Right renal cortex interstitium (tissue), 3 donors: ENCODE measurements at places on chromosomes 11 and 22. TPM values are rescaled to one million over a fixed set of nuclear protein-coding genes. Genes with fewer than 3 reads are reported as not detected.

RSF1 gene
- polyA plus RNA-seq = 82.8 TPM

FGF19 gene
- polyA plus RNA-seq = 0.19 TPM

GRCh38 chr22:38953577-38954413 is 3.6 kb upstream of the APOBEC3A start:
- DNase-seq = no peak

DNA sequence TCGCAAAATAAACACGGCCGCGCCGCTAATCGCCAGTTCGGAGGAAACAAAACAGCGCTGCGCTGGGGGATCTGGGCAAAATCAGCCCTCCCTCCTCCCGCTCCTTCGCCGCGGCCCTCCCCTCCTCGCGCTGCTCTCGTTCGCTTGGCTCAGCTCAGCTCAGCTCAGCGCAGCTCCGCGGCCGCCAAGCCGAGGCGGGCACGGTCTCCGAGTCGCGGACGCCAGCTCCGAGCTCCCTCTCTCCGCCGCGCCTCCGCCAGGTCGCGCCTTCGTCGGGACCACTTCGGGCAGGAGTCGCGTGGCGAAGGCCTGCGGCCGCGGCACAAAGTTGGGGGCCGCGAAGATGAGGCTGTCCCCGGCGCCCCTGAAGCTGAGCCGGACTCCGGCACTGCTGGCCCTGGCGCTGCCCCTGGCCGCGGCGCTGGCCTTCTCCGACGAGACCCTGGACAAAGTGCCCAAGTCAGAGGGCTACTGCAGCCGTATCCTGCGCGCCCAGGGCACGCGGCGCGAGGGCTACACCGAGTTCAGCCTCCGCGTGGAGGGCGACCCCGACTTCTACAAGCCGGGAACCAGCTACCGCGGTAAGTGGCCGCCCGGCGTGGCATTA is at the start of gene SPON1:
TSS of gene SPON1 (plus strand) at position 162 of the 607 bp plus-strand sequence. CDS start at position 344, 182 bp downstream.
- DNase-seq = no peak

MPZL2 gene
- 20.7 TPM for polyA plus RNA-seq

DNA sequence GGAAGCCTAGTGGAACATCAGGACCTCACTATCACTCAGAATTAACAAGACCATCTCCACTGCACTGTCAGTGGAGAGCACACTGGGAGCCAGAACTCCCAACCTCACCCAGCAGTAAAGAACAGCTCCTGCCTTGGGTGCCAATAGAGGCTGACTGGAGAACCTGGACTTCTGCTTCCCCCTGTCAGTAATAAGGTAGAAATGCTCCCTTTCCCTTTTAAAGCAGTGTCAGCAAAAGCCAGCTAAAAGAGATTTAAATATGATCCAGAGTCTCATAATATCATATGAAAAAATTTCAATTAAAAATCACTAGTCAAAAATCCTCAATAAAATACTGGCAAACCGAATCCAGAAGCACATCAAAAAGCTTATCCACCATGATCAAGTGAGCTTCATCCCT is 82.8 kb downstream of the SPATA19 start:
- DNase-seq = no peak

DNA sequence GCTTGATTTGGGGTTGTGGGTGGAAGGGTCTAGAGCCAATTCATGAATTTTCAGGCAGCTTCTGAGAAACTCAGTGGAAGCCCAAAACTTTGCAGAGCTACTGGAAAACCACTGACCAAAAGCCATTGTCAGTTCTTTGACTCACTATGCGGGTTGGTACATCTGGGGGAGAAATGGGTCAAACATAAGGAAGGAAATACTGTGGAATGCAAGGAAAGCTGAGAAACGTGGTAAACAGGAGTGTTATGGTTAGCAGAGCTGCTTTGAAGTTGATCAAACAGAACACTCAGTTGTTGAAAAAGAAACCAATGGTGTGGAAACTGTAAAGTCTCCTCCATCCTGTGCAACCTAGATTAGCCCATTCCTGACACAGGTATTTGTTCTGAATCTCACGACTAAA is 6.3 kb upstream of the ABTB2 start:
- no peak for DNase-seq

CCDC81 gene
- 1.5 TPM for polyA plus RNA-seq

TYR gene
- polyA plus RNA-seq = 0.06 TPM

- DNase-seq = no peak
These were observed 23.3 kb upstream of the OR9Q2 start for GRCh38 chr11:58165504-58166106.

- no peak for DNase-seq
These were observed 1.4 kb upstream of the RAB1B start for GRCh38 chr11:66267039-66267378.

OR8G5 gene
- polyA plus RNA-seq = not detected

GRCh38 chr11:92852946-92853345 is 116.5 kb upstream of the MTNR1B start:
- DNase-seq = no peak

GRCh38 chr22:32994041-32994830 is 63.9 kb downstream of the SYN3 start:
- no peak for DNase-seq

DNA sequence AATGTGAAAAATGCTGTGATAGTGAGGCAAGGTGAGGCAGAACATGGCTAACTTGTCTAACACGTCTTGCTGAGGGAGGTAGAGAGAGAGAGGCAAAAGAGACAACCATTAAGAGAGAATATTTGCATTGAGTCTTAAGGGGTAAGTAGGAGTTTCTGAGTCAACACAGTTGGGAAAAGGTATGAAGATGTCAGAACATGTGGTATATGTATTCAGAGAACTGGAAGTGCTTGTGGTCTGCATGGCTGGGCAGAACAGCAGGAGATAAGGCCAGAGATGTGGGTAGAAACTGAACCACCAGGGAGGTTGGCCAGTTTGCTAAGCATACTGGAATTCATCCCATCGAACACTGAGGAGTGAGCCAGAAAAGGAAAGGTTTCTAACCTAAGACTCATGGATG is 25.0 kb upstream of the SLC5A1 start:
- DNase-seq = no peak

APOL4 gene
- polyA plus RNA-seq = 6.7 TPM

DNA sequence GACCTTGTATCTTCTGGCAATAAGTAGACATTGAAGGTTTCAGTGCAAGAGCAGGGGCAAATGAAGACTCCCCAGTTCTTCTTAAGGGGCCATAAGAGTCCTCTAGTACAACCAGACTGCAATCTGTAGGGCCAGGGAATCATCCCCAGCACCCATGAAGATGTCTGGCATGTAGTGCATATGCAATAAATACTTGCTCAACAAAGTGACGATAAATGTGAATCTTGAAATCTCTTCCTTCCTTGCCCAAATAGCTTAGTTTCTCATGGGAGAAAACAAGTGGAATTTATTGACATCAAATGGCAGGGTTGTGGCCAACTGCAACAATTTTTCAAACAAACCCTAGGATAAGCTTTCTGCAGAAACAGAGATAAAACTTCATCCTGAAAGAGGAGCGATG is 107.6 kb downstream of the ABTB2 start:
- no peak for DNase-seq

DNA sequence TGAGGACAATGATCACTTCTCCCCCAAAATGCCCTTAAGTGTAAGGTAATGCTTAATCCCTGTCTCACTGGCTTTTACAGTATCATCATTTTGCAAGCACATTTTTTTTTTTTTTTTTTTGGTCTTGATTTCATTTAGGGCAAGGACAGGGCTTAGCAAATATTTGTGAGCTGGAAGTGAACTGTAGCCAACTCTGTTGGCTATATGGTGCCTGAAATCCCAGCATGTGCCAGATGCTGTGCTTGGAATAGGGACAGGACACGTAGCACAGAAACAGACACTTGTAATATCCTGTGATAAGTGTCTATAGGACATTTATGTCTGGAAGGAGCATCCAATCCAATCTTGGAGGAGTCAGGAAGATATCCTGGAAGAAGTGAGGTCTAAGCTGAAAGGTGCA is 198.3 kb downstream of the NAV2 start:
- DNase-seq = no peak

DNA sequence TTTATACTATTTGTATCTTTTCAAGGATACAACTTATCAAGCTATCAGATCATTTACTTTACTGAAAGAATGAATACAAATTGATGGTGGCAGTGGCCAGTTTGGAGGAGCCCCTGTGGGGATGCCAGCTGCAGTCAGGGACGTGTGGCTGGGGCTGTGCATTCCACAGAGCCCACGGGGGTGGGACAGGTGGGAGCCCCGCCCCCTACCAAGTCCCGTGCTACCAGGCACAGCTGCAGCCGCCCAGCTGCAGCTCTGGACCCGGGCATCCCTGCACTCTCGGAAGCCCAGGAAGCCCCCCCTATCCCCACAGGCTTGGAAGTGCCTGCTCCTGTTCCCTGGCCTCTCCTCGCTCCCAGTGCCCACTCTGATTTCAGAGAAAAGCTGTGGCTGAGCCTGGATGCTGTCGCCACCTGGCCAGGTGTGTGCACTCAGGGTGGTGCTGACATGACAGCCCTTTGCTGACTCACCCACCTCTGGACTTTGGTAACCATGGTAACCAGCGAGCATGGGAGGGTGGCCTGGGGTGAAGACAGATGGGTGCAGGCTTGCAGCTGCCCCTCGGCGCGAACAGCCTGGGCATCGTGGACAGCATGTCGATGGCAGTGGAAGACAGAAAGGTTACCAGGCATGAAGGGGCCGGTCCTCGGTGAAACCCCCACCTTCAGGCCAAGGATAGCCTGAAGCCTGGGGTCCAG is 138.1 kb downstream of the SBF2 start:
- no peak for DNase-seq

CCDC87 gene
- 0.36 TPM for polyA plus RNA-seq

GRCh38 chr11:30333405-30333804 is 10.5 kb downstream of the ARL14EP start:
- no peak for DNase-seq

- no peak for DNase-seq
These were observed 3.3 kb downstream of the TECTA start for GRCh38 chr11:121104312-121104762.

GRCh38 chr11:65915101-65915820 is 3.6 kb downstream of the C11orf68 start:
- DNase-seq = no peak

- DNase-seq = no peak
These were observed 175.5 kb upstream of the PDGFD start for GRCh38 chr11:104339380-104339831.

- DNase-seq = no peak
These were observed 1.2 kb downstream of the SIK3 start for GRCh38 chr11:117097014-117097388.

DNA sequence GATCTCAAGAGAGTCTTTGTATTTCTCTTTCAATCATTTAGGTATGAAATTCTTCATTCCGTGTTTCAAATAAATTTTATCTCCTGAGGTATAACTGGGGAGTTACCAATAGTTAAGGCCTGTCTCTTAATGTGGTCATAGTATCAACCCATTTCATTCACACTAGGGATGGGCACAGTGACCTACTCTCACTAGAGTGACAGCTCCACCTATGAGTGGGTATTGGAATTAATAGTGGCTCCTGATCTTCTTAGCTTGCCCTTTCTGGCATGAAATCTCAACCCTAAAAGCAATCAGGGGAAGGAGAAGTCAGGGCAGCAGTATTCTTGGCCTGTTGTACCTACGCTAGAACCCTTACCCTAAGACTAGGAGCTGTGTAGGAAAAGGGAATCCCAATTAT is 507.7 kb downstream of the FAM181B start:
- DNase-seq = no peak
